ENCODE measurements at places on chromosomes 11 and 22.

DNA sequence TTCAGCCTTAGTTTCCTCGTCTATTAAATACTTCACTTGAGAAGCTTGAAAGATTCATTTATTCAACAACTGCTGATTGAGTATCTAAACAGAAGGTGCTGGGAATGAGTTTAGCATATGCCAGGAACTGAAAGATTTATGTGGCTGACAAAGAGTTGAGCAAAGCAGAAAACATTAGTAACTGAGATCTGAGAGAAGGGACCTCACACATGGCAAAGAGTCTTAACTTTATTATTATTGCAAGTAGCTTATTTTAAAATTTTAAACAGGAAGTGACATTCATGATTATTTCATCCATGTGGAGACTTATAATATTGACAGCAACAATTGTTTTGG lies 133.6 kb downstream of the CASP12 start:
- DNase-seq = no peak

- DNase-seq = no peak
Measured at GRCh38 chr11:132471466-132471865, 1060.8 kb downstream of the OPCML start.

GRCh38 chr11:128098781-128099180 lies 488.6 kb downstream of the ETS1 start:
- no peak for DNase-seq

GRCh38 chr11:76279646-76280045 lies 73.3 kb upstream of the WNT11 start:
- DNase-seq = no peak

DNA sequence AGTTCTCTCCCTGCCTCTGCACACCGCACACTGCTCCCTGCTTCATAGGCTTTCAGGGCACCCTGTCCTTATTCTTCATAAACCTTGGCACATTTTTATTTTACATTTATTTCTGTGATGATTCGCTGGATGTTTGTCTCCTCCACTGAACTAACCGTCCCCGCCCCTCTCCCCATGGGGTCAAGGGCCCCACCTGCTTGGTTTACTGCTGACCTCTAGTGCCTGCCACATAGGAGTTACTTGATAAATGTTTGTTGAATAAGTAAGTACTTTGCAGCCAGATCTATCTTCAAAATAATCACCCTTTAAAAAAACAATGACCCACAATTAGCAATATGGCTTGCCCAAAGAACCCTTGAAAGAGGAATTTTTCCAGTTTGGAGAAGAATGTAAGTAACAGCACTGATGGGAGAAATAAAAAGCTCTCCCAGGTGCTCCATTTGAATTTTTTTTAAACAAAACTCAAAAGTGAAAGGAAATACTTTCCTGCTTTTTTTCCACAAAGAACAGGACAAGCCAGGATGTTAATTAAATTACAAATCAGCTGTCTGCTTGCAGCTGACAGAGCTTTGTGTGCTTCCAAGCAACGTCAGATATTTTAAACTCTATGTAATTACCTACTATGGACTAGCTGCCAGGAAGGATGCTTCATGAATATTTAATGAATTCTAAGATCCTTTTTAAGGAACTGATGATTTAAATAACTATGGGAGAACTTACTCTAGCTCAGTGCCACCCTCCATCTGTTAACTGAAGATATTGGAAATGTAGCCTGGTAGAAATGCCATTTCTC lies 1083.6 kb downstream of the DLG2 start:
- no peak for DNase-seq

GRCh38 chr11:115284773-115285172 lies 219.4 kb downstream of the CADM1 start:
- no peak for DNase-seq

GRCh38 chr22:29266564-29267461 lies 968 bp downstream of the RHBDD3 start:
- no peak for DNase-seq

- peak; percentile 76 for DNase-seq
Measured at GRCh38 chr11:66080055-66080817, 10.2 kb downstream of the PACS1 start.

DNA sequence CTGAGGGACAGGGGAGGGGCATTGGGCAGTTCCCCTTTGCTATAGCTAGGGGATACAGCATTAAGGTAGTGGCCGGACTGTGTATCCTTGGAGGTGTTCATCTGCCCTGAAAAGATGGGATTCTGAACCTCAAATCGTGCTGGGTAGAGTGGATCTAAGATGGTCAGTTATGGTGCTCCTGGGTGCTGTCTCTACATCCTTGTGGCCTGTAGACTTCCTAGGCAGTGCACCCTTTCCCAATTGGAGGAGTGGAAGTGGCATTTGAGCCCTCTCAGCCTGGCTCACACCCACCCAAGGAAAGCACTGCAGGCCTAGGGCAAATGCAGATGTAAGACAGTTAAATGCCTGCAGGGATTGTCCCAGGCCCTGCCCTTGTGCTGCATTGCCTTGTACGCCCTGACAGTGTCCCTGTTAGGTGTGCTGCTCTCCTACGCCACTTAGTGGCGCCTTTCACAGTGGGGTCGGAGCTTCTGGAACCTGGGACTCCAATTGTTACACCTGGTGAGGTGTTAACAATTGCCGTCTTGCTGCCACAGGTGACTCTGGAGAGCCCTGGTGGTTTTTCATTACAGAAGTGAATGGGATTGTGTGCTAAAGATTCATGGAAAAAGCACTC lies 35.0 kb downstream of the PPFIBP2 start:
- DNase-seq = no peak

- no peak for DNase-seq
Measured at GRCh38 chr11:46370253-46370652, 11.2 kb upstream of the MDK start.

GRCh38 chr11:110131386-110132123 lies 38.4 kb downstream of the ZC3H12C start:
- DNase-seq = no peak

GRCh38 chr11:44634401-44635281 lies 69.2 kb downstream of the CD82 start:
- no peak for DNase-seq

GRCh38 chr22:26547426-26547825 lies 35.2 kb upstream of the TFIP11 start:
- no peak for DNase-seq

DNA sequence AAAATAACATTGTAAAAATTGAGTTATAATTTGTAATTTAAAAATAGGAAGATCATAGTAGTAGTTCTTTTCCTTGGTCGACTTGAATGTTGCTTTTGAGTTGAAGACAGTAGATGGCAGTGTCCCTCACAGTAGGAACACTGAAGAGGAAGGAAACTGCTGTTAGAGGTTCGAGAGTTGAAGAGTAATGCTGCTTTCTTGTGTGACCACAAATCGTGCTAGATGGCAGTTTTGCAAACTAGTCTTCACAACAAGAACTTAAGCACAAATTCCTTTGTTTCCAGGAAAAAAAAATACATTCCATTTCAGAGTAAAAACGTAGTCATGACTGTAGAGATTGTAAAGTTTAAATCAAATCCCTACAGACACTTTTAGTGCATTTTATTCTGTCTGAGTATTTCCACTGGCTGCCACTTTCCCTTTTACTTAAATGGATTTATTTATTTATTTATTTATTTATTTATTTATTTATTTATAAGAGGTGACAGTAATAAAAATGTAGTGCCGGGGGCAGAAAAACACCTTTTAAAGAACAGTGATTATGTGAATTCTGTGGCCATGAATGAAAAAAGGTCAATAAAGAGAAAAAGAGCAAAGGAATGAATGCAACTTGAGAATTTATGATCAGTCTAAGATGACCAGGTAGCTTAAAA lies 54.6 kb downstream of the SPECC1L start:
- peak; percentile 20 for DNase-seq

DNA sequence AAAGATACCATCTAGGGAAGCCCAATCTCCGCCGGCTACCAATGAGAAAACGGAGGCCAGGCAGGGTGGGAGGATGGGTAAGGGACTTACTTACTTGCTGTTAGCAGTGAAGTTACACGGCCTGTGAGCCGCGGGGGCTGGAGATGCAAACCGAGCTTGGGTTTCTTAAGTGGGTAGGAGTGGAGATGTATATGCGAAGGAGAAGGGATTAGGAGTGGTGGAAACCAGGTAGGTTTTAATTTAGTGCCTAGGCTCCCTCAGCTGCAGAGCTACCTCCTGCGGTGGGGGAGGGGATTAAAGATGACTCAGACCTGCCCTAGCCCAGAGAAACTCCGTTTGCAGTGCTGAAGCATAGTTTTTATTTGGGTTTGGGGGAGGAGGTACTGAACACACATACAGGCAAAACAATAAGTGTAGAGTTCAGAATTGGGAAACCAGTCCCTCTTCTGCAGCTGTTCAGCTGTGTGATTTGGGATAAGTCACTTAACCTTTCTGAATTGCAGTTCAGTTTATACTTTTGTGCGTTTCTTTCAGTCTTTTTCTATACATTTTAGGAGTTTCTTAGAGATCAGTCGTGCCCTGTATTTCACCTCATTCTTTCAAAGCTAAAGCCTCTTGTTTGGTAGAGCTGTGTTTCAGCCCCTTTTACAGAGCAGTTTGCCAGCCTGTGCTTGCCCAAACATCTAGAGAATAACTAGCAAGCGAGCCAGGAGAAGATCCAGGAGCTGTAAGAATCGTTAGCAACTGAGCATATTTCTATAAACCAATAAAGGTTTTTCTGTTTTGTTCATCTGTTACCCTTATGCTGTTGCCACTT lies 596 bp upstream of the TNRC6B start:
- peak; percentile 81 for DNase-seq

- no peak for DNase-seq
Measured at GRCh38 chr11:134449051-134449450, 37.0 kb upstream of the B3GAT1 start.

DNA sequence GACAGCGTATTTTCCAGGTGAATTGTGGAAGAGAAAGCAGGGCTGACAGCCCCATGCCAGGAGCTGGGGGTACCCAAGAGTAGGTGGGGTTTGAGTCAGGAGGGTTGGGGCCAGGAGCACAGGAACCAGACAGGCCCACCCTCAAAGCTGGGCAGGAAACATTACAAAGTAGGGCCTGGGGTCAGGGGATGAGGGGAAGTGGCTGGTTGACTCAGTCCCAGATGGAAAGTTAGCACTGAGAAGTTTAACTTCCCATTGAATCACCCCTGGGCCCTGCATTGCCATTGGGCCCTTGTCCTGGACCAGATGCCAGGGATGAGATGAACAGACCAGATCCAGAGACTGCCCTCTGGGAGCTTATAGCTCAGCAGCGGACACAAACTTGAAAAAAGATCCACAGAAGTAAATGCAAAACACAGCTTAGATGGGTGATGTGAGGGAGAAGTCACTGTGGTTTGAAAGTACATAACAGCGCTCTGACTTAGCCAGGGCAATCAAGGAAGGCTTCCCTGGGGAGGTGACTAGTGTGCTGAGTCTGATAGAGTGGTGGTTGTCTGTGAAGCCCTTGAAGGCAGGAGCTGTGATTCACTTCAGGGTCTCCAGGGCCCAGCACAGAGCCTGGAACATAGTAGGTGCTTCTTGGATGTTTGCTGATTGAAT lies 2.2 kb downstream of the MAFF start:
- DNase-seq = no peak

- DNase-seq = no peak
Measured at GRCh38 chr11:64659417-64660144, 63.4 kb downstream of the NRXN2 start.

DNA sequence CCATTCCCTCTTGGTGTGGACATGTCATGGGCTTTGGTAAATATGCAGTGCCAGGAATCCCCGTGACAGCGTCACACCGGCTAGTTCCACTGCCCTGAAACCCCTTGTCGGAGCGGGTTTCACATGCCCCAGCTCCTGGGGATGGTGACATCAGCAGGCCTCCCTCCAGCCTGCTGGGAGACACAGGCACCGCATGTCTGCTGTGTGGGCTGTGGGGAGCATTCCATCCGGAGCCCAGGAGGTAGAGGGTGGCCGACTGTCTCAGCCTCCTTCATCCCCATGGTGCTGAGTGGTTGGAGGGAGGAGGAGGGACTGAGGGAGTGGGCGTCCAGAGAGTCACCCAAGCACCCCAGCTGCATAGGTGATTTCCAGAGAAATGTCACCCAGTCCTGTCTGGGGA lies 1161.1 kb downstream of the BRD1 start:
- DNase-seq = no peak

DNA sequence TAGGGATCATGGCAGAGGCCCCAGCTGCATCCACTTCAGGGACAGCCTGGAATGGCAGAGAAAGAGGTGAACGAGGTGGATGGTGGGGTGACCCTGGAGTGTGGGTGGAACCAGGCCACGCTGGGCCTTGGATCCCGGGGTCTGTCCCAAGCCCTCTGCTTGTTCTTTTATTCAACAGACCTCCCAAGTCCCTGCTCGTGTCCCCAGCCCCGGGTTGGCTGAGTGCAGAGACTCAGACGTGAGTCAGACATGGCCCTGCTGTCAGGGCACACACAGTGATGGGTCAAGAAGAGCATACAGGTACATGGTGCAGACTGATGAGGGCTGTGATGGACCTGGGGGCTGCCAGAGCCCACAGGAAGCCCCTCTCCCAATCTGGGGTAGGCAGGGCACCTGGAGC lies 6.6 kb downstream of the ARHGAP8 start:
- no peak for DNase-seq

GRCh38 chr11:11583801-11584529 lies 37.8 kb downstream of the GALNT18 start:
- DNase-seq = no peak

GRCh38 chr11:113695207-113695606 lies 10.9 kb downstream of the TMPRSS5 start:
- no peak for DNase-seq

- DNase-seq = no peak
Measured at GRCh38 chr11:79686703-79687419, 246.0 kb upstream of the TENM4 start.

- peak; percentile 37 for DNase-seq
Measured at GRCh38 chr22:32204856-32205722, at the start of gene RFPL2. Gene RFPL2 (minus strand): TSS chr22:32205073. CDS start chr22:32202451, 2,622 bp downstream.

GRCh38 chr22:27151407-27151806 lies 494.0 kb downstream of the MIAT start:
- DNase-seq = no peak

GRCh38 chr11:36702330-36703054 lies 104.5 kb upstream of the RAG2 start:
- DNase-seq = peak; percentile 8

DNA sequence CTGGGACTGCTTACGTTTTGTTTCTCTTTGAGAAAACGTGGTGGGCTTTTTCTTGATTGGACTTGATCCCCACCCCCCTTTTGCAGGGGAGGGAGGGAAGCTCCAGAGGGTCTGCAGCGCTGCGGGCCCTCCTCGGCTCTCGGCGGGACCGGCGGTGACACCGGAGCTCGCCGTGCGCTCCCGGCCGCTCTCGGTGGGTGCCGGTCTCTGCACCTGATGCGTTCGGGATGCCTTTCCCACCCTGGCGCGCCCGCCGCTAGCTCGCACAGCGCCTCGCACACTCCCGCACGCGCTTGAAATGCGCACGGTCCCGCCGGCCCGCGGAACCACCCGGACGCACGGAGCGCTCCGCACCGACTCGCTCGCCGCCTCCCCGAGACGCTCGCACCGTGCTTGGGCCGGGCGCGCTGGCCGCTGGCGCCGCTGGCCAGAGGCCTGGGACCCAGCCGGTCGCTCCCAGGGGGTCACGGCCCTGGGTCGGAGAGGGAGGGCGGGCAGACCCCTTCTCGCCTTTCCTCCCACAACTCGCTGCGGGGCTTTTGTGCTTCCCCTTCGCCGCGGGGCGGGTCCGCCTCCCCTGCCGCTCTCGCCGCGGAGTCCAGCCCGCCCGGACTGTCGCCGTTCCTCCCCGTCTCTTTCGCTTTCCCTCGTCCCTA lies 1.0 kb downstream of the ZBTB16 start:
- DNase-seq = no peak

Measured in hematopoietic multipotent progenitor cell treated with erythropoietin and hydrocortisone succinate and interleukin-3 and kit ligand, for 15 days (in vitro differentiated cells).